Stimulated activated CD4-positive, alpha-beta T cell treated with anti-CD3 and anti-CD28 coated beads, Interleukin-2, amount 100 ng/mL, for 24 hours (primary cell): ENCODE measurements at places on chromosomes 2 and 18.

- DNase-seq = no peak
Measured at GRCh38 chr2:148301362-148301761, 280.5 kb downstream of the MBD5 start.

DNA sequence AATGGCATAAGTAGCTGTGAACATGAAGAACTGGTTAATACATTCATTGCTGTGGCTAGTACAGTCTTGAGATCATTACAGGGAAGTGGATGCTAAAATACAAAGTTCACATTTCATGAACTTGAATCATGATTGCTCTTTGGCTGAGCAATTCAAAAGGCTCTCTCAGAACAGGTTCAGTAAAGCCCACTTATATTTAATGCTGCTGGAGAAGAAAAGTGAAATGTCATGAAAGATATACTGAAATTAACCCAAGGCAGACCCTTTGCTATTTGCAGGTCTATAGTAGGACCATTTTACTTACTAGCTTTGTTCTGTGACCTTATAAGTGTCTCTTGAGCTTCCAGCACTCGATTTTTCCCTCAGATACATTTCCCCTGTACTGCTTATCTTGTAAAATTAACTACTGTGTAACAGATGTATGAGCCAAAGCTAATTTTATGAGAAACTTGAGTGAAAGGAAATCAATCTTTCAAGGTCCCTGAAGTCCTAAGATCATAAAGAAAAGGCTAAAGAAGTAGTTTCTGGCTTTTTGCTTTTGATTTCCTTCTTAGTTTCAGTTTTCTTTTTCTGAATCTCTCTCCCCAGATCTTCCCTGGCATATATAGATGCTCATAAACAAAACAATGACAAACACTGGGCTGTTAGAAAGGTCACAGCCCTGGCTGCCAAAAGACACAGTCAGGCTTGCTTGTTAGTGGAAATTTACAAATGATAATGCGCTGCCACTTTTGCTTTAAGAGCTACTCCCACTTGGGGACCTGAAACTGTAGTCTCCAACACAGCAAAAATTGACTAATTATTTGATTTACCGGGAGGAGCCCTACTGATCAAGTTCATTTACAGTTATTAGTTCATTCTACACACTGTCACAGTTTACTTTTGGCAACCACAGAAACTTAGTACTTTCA lies 132.7 kb upstream of the XPO1 start:
- DNase-seq = no peak

DNA sequence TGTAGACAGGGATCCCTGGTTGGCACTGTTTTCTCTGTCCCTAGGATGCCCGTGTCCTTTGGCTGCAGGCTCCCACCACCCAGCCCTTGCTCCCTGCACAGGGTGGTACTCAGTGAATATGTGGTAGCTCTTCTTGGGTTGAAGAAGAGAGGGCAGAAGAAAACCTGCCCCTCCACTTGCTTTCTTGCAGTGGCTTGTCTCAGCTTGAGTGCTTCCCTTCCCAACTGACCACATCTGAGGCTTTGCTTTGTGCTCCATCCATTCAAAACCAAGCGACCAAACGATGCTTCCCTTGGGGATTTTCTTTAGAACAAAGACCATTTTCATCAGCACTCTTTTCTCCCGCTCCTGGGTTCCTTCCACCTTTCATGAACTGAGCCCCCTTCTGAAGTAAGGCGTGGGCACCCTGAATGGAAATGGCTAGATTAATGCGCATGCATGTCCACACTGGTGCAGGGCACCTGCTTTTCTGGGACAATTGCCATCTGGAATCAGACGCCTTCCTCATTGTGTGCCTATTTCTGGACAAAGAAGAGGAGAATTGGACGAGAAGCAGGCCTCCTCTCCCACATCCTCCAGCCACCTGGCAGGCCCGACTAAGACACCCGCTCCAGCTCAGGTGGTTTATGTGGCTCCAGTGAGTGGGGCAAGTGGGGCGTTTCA lies 59.1 kb downstream of the ARL4C start:
- DNase-seq = no peak

DNA sequence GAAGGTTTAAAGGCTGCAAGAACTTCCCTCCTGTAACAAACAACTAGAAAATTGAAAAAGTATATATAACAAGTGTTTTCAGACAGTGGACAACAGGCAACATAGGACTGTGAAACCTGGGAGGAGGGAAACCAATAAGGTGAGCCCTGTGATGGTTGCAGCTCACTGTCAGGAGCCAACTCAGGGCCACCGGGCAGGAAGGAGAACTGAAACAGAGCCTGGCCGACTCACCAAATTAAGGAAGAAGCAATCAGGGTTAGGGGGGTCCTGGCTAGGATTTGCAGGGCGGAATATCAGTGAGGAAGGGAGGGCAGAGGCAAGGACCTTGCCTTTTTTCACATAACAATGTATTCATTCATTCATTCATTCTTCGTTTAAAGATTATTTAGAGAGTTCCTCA lies 21.8 kb upstream of the CNRIP1 start:
- no peak for DNase-seq

- DNase-seq = no peak
Measured at GRCh38 chr2:119841550-119841949, 81.8 kb downstream of the PTPN4 start.

DNA sequence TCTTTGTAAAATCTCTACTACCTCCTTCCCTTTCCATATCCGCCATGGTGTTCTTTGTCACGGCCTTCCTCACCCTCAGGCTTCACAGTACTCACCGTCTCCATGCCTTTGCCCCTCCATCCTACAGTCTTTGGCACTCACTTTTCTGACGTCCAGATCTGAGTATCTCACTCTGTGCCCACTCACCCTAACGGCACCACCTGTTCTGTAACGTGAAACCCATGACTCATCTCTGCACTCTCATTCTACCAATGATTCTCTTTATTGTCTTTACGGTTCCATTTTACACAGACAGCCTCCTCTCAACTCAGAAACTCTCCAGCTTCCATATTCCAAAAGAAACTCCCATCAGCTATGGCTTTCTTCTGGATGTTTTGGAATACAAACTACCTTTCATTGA lies 56.7 kb downstream of the NETO1 start:
- no peak for DNase-seq
